ENCODE measurements at places on chromosomes 12 and 14. TPM values are rescaled to one million over a fixed set of nuclear protein-coding genes. Genes with fewer than 3 reads are reported as not detected.

- no peak for DNase-seq
Observed at GRCh38 chr12:65257986-65258385, 20.5 kb upstream of the MSRB3 start.

CPNE6 gene
- polyA plus RNA-seq, result not detected

- no peak for DNase-seq
Observed at GRCh38 chr12:16581416-16581815, 24.5 kb downstream of the LMO3 start.

DNA sequence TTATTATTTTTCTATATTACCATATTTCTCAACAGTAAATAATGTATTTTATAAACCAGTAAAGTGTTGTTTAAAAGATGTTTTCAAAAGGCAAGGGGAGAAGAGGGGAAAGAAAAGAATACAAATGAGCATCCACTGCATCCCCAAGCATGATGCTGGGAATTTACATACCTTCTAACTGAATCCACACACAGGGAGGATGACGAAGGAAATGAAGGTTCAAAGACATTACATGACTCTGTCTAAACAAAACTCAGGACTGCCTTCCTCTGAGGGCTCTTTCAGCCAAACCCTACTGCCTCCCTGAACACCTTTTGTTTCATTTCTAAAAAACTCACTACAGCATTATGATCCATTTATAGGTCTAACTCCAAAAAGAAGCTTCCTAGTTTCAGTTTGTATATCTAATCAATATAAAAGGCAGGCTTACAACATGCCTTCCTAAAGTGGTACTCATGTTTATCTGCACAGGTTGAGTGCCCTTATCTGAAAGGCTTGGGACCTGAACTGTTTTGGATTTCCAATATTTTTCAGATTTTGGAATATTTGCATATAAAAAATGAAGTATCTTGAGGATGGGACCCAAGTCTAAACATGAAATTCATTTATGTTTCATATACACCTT lies 30.3 kb downstream of the DICER1 start:
- DNase-seq, result no peak

GRCh38 chr12:100460702-100461101 lies 13.0 kb upstream of the NR1H4 start:
- no peak for DNase-seq

NRXN3 gene
- polyA plus RNA-seq, result 0.53 TPM

LALBA gene
- not detected for polyA plus RNA-seq

DNA sequence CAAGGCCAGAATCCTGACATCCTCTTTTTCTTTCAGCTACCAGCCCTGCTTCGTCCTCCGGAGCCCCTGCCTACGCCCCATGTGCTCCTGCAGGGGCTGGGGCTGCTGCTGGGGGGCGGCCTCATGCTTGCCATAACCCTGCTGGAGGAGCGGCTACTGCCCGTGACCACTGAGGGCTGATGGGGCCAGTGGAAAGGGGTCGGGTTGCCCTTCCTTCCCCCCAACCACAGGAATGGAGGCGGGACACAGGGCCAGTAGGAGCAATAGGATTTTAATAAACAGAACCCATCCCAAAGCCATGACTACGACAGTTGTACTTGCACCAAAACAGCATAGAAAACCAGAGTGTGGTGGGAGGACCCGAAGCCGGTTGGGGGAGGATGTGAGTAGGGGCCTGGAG lies 7.7 kb downstream of the SLC39A5 start:
- no peak for DNase-seq

RHOJ gene
- 485 TPM for polyA plus RNA-seq

RAN gene
- polyA plus RNA-seq, result 1,075 TPM

GRCh38 chr12:83082690-83083276 lies 396.1 kb downstream of the TMTC2 start:
- no peak for DNase-seq

NPFF gene
- not detected for polyA plus RNA-seq

DNA sequence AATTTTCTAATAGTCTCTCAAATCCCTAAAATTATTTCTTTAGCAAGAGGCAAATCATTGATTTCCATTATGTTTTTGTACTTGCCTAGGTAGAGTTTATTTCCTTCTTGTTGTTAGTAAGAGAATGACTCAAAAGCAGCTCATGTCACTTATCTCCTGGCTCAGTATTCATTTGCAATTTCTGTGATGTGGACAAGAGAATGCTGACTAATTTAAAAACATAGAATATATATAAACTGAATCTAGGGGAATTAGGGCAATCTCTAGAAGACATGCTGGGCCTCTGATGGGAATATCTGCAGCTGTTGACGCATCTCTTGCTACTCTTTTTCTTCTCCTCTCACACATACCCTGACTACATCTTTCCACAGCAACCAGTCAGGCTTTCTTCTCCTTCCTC lies 130.8 kb upstream of the PRKD1 start:
- no peak for DNase-seq

GRCh38 chr12:127143020-127143419 lies 1124.0 kb upstream of the TMEM132C start:
- no peak for DNase-seq

LRRC43 gene
- polyA plus RNA-seq, result 3.1 TPM

DNA sequence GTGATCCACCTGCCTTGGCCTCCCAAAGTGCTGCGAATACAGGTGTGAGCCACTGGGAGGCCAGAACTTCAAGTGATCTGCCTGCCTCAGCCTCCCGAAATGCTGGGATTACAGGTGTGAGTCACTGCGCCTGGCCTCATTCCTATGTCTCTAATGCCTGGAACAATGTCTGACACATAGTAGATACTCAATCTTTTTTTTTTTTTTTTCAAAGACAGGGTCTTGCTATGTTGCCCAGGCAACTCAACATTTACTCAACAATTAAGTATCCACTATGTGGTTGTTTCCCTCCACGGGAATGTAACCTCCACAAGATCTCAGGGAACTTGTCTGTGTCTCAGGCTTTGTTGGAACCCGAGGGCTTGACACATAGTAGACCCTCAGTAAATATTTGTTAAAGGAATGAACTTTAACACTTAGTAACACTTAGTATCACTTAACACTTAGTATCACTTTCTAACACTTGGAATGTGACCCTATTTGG lies 3.0 kb upstream of the TMEM120B start:
- DNase-seq, result peak; percentile 20

- peak; percentile 83 for DNase-seq
Observed at GRCh38 chr12:2797721-2798418, 3.1 kb downstream of the FKBP4 start.

- no peak for DNase-seq
Observed at GRCh38 chr12:6177642-6178358, 22.4 kb upstream of the CD9 start.

DNA sequence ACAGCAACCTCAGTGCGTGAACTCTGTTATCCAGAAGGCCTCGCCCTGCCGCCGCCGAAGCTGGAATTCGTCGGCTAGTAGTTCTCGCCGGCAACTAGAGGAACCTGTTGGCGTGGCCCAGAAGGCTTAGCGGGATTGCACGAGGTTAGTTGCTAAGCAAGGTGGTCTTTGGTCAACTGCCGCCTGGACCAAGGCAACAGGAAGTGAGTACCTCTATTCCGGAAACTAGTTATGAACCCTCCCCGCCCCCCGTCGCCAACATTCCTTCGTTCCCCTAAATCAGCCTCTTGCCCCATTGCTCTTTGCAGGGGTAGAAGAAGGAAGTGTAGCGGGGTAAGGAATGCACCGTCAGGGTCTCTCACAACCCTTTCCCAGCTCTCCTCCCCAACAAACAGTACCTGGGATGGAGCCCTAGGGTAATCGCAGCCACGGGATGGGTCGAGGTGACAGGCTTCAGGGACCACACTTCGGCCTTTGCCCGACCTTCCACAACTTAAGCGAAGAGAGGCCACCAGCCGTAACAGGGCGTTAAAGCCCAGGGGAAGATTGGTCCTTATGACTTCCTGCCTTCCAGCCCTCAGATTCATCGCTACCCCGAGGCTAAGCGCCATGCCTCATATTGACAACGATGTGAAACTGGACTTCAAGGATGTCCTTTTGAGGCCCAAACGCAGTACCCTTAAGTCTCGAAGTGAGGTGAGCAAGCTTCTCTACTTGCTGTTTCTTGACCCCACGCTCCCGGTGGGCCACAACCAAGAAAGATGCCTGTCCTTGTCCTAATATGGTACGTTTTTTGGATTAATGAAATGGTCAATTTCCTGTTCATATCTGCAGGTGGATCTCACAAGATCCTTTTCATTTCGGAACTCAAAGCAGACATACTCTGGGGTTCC lies at the start of gene GMPR2:
Gene GMPR2, plus strand, starts transcription at position 285 of the 893 bp plus-strand sequence. Its CDS starts 325 bp downstream, at position 610.
- DNase-seq, result no peak

DNA sequence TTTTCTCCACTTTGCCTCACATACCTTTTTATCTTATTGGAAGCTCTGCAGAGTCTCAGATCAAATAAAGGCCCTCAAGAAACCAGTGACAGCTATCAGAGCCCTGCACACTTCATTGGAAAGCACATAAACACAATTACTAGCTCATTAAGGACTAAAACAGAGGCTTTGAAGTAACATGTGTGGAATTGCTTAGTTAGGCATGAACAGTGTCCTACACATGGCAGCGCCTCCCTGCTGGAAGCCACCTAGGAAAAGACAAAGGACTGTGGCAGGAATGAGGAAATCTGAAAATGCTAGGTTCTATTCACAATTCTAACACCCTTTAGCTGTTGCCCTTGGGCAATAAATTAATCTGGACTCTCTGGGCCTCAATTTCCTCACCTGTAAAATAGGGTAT lies 89.4 kb downstream of the SUDS3 start:
- DNase-seq, result no peak

DNA sequence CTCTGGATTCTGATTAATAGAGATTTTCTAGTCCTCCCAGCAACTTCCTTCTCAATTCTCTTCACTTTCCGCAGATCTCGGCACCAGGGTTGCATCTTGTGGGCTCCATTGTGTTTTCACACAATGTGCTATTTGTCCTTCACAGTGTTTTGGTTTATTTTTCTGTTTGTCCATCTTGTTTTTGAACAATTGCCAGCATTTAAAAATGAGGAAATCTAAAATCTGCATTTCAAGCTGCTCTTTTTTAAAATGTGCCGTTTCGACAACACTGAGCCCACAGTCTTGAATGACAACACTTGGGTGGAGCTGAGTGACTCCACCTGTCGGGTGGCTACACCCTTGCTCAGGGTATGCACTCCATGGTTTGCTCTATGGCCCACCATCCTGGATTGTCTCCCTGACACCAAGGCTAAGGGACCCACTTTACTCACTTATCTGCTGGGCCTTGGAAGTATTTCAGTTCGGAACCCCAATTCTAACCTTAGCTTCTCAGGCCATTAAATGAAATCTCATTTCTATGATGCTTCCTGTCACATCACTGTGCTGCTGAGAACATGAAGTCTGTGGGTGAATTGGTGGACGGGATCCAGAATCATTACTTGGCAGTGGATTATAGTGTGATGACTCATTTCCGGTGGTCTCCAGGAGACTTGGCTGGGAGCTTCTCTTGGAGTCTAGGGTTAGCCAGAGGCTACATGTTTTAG lies 3.4 kb upstream of the MYRFL start:
- DNase-seq, result peak; percentile 91

DNA sequence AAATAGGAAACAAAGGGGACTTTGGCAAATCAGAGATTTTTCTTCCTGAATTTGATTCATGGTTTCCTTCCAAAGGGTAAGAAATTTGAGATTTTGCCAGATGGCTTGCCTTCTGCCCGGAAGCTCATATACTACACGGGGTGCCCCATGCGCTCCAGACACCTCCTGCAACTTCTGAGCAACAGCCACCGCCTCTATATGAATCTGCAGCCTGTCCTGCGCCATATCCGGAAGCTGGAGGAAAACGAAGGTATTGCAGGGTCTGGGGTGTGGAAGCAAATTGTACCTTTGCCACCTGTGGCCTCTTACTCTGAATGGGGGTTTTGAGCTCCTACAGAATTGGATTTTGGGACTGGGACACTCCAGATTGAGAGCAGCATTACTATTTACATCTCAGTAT lies 63.5 kb downstream of the FRMD6 start:
- no peak for DNase-seq

GRCh38 chr12:111180426-111181142 lies 188.3 kb downstream of the PHETA1 start:
- DNase-seq, result no peak

Data from endothelial cell of umbilical vein (primary cell).